ENCODE measurements at places on chromosomes 11 and 22. TPM values are rescaled to one million over a fixed set of nuclear protein-coding genes. Genes with fewer than 3 reads are reported as not detected.

Gene SMDT1
- 2.9 TPM for total RNA-seq

Gene RIC3
- not detected for total RNA-seq

Gene SHANK2
- 2.0 TPM for total RNA-seq

Gene OR56A1
- not detected for total RNA-seq

Gene LMNTD2
- total RNA-seq, result under 0.01 TPM

Gene CPT1B
- total RNA-seq, result 1.2 TPM

Gene MS4A4E
- total RNA-seq, result not detected

Gene DEFB131B
- total RNA-seq, result not detected

Gene SERHL2
- 5.1 TPM for total RNA-seq

Measured in subcutaneous preadipocyte (primary cell).